ENCODE measurements at places on chromosomes 12 and 14.

DNA sequence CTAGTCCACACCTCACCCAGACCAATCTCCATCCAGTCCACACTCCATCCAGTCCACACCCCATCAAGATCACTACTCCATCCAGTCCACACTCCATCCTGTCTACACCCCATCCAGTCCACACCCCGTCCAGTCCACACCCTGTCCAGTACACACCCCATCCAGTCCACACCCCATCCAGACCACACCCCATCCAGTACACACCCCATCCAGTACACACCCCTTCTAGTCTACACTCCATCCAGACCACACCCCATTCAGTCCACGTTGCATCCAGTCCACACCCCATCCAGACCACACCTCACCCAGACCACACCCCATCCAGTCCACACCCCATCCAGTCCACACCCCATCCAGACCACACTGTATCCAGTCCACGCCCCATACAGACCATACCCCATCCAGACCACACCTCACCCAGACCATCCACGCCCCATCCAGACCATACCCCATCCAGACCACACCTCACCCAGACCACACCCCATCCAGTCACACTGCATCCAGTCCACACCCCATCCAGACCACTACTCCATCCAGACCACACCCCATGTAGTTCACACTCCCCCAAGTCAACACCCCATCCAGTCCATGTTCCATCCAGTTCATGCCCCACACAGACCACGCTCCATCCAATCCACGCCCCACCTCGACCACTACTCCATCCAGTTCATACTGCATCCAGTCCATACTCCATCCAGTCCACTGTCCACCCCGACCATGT lies 116.6 kb upstream of the RTL1 start:
- no peak for DNase-seq

DNA sequence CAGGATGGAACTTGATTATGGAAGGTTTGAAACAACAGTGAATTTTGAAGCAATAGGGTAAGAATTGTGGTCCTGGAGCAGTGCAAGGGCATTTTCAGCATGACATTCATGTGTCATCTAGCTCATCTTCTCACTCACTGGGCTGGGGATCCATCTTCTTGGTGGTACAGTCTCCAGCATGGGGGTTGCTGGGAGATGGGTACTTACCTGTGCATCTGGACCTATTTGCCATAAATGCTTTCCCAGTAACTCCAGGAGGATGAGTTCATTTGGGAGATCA lies 7.2 kb downstream of the HSP90AA1 start:
- DNase-seq: no peak

GRCh38 chr14:41749429-41749828 lies 142.8 kb downstream of the LRFN5 start:
- no peak for DNase-seq

- DNase-seq: no peak
Measured at GRCh38 chr14:33016613-33017012, 77.9 kb downstream of the NPAS3 start.
